ENCODE measurements at places on chromosomes 2 and 18.

- DNase-seq: no peak
Measured at GRCh38 chr2:27715318-27716210, 51.9 kb downstream of the SLC4A1AP start.

- peak; percentile 47 for DNase-seq
Measured at GRCh38 chr2:218367415-218368149, 10.9 kb downstream of the CATIP start.

GRCh38 chr18:22408059-22408458 lies 9.7 kb downstream of the CTAGE1 start:
- no peak for DNase-seq

GRCh38 chr2:166230024-166230723 lies 102.4 kb upstream of the SCN1A start:
- DNase-seq: no peak

GRCh38 chr2:68475576-68475975 lies 8.2 kb downstream of the APLF start:
- DNase-seq: no peak
